ENCODE measurements at places on chromosomes 7 and 10.
A peak's percentile ranks its signal among the peaks of the same experiment; 100 is the strongest.

- no peak for DNase-seq
Observed at GRCh38 chr7:44637788-44638594, 31.6 kb downstream of the OGDH start.

- DNase-seq = no peak
Observed at GRCh38 chr7:17844022-17844421, 96.3 kb downstream of the SNX13 start.

GRCh38 chr10:97876402-97876801 lies 26.8 kb downstream of the GOLGA7B start:
- no peak for DNase-seq

DNA sequence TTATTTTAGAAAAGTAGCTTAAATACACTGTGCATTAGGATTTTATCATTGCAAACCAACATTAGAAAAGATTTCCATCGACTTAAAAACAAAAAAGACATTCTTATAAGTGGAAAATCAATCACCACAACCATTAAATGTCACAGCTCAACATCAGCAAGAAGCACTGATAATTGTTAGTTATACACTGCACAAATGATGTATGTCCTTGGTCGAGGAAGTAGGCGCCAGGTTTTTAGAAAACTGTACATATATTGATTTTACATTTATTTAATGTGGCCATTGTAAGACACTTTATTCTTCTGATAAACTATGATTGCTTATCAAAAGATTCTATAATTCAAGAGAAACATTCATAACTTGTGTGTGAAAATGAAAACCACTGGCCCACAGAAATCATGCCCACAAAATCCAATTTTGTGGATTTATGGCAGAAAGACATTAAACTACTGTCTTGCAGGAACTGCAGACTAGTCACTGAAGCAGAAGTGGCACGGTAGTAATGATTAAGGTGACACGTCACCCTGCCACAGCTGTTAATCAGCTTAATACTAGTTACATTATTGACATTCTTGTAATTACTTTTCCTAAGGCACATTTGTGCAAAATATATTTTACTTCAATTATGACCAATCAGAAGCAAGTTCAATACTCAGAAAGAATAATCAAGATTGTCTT lies 79.4 kb downstream of the VPS41 start:
- no peak for DNase-seq

DNA sequence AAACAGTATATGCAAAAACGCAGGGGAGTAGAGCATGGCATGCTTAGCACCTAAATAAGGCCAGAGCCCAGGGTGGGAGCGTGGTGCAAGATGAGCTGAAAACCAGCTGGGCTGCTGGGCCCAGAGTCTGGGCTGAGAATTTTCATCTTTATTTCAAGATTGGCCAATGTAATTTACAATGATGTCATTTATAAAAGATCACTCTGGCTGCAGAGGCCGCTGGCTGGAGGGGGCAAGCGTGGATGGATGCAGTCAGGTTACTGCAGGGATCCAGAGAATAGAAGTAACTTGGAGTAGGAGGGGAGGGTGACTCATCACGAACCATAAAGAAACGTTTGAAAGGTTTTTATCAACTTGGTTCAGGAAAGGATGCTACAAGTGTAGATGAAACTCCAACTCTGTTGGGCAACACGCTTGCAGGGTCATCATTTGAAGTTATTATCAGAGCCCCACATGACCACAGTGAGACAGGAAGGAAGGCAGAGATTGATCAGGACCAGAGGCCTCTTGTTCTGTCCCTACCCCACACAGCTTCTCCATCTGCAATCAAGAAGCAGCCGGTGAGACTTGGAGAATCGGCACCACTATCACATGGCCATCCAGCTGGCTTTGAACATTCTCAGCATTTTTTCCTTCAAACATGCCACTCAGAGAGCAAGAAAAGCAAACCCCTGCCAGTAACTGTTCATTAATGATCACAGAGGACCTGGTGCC lies 49.2 kb downstream of the ODAD2 start:
- no peak for DNase-seq

- no peak for DNase-seq
Observed at GRCh38 chr10:76973091-76974016, 664.3 kb downstream of the KCNMA1 start.

DNA sequence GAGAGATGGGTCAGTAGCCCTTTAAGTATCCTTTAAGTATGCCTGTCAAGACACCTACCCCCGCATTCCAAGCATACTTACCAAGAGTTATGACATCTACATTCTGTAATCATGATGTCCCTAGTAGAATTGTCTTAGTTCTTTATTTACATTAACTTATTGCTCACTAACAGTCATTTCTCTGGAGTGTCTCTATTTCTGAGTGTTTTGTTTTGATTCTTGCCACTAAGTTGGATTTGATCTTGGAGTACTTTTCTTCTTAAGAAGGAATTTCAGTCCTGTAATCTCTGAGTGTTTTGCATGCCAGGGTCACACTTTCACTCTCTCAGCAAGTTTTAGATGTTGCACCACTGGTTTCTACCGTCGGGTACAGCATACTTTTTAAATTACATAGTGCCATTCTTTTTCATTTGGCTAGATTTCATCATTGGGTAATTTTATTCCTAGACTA lies 1053.9 kb downstream of the KCNMA1 start:
- DNase-seq = no peak

GRCh38 chr7:30595436-30596013 lies 847 bp downstream of the GARS1 start:
- DNase-seq = no peak

DNA sequence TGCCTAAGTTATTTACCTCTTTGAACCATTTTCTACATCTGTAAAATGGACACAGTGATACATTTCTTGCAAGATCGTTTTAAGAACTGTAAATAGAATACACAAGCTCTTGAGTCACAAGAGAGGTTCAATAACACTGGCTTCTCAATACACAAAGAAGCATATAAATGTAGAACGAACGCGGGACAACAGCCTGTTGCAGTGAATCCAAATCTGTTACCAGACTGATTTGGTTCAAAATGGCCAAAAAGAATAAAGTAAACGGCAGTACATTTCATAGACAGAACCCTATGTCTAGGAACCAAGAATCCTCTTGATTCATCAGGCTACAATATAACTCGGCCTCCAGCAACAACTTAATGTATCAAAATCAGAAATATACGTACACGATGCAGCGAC lies 701 bp downstream of the MTPAP start:
- no peak for DNase-seq

- peak; percentile 25 for DNase-seq
Observed at GRCh38 chr10:113982769-113983168, 60.9 kb upstream of the ADRB1 start.

DNA sequence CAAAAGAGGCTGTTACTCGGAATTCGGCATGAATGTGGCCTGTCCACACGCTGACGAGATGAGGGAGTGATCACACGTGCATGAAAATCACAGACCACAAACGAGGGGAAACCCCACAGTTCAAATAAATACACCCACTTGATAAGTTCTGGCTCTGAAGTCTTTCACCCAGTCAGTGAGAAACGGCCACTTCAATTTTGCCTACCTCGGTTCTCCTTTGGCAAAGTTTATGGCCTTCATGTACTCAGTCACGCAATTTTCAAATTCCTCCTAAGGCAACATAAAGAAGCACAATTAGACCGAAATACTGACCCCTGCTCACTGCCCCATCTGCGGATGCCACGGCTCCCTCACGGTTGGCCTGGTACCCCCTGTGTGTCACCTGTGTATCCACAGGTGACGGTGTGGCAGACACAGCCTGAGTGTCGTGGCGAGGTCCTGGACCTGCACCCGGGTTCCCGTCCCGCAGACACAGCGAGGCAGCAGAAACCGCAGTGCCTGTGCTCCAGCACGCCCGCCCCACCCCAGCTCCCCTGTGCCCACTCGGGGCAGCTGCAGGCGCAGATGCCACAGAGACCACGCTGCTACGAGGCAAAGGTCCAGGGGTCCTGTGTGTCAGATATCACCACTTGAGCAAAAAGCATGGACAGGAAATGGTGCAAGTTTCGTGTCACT lies 1.4 kb downstream of the CFAP46 start:
- no peak for DNase-seq

- DNase-seq = no peak
Observed at GRCh38 chr10:99917963-99918825, 91.6 kb downstream of the DNMBP start.

DNA sequence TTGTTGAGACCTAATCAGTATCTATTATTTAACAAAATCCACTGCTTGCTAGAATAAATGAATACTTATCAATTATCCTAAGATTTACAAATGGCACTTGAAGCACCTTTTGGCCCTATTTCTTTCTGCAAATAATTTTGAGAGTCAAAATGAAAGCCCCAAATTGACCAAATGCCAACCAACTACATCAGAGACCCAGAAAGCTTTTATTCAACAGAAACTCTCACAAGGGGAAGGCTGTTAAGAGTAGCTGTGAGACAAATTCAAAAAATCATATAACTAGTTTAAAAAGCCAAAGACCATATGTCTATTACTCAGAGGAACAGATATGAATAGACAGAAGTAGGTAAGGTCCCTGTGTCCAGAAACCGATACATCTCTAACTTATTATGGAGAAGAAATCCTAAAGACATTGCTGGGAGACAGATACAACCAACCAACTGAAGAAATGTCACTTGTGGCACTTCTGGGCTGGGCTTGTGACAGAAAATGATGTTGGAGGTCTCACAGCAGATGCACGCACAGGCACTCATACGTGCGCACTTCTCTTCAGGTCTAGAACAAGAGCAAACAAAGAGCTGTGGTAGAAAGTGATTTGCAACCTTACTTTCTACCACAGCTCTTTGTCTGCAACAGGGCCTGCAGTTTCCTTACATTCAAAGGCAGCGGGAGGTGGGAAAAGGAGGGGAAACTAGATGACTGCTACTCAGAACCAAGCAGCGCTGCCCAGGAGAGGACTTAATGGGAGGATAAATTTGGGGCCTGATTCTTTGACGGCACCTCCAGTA lies 58.6 kb upstream of the KCNIP2 start:
- no peak for DNase-seq

GRCh38 chr10:113291413-113291812 lies 261.4 kb upstream of the HABP2 start:
- no peak for DNase-seq

All from GM12892 (cell line).